ENCODE measurements at places on chromosomes 2 and 18.

GRCh38 chr2:172370821-172371455, 56.4 kb upstream of the ITGA6 start:
- DNase-seq = no peak

- DNase-seq = no peak
Measured at GRCh38 chr18:58341916-58342315, 287.0 kb downstream of the ALPK2 start.

GRCh38 chr2:33256162-33256755, 220.2 kb upstream of the RASGRP3 start:
- no peak for DNase-seq

DNA sequence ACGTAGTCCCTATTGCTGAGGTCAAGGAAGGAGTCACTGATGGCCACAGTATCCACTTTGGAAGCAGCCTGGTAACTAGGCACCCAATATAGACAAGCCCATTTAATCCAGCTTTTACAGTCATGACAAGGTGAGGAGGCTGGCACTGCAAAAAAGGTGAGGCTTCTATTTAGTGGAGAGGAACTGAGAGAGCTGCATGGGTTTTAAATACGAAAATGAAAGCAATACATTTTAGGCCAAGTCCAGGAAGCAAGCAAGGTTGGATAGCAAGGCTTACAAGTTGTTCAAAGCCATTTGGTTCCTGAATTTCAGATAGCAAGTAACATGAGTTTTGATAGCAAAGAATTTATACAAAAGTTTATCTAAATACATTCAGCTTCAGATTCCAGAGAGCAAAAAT, 80.4 kb downstream of the SGPP2 start:
- no peak for DNase-seq

DNA sequence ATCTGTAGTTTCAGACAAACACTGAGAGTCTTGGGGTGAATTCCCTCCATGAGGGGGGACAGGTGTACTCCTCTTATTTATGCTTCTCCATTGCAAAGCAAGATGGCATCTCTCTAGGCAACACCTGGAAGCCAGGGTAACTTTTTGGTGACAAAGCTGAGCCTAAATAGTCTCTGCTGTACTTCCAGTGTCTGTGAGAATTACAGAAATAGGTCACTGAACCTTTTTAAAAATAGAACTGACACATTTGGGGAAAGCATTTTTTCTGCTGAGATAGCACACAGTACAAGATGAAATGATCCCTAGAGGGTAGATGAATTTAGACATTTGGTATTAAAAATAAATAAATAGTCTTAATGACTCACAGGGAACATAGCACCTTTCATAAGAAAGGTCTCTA, 71.7 kb upstream of the SP3 start:
- DNase-seq = no peak

- DNase-seq = no peak
Measured at GRCh38 chr2:48265169-48266030, 264.6 kb upstream of the STON1 start.

DNA sequence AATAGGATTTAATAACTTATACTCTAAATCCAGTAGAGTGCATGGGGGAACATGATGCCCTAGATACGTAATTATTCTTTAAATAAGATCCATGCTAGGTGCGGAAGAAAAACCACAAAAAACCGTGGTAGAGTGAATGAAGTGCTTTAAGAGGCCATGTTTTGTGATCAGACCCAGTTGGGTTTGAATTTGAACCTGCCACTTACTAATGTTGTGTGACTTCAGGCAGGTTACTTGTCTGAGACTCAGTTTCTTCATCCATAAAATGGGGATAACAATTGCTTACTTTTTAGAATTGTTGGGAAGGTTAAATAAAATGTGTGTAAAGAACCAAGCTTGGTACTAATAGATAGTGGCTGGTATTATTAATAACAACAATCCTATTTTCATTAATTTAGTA, 17.2 kb downstream of the MIB1 start:
- DNase-seq = no peak

DNA sequence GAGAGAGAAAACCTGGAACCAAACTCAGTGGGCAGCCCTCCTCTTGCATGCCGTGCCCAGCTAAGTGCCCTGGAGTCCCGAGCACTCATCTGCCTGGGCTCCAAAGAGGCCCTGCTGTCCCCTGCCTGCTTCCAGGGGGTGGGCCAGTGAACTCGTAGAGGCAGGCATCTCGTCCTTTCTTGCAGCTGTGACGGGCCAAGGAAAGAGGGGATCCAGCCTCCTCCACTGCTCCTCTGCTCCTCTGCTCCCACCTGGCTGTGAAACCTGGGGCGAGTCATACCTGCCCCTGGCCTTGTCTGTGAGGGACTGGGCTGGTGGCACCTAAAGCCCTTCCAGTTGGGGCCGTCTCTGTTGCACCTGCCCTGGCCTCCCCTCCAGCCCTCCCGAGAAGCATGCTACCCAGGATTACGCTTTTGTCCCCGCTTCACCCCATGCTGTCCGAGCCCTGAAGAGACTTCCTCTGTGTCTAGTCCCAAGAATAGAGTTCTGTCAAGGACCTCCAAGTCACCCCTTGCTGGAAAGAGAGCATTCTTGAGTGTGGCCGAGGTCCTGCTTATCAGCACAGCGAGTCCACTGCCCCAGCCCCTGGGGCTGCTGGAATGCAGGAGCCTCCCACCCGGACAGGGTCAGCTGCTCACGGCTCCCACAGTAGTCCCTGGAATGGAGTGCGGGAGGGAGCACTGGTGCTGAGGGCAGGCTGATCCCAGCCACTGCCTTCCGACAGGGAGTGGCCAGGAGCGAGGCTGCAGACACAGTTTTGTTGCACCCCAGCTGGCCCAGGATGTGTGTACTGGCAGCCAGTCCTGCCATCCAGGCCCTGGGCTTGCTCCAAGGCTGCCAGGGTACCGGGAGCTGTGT, 14.3 kb downstream of the KCNK3 start:
- DNase-seq = no peak

DNA sequence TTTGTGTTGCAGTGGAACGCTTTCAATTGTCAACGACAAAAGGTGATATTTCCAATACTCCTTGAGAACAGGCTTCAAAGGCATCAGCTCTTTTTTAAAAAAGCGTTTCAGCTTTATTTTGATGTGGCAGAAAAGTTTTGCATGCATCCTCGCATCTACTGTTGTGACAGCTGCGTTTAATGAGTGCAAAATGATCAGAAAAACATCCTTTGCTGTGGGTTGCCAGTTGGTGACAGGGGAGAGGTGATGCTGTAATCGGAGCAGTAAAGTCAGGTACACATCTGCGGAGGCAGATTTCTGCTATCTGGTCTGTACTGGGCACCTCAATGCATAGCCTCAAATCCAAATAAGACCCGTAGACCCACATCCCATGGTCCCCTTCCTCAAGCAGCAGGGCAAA, 91.9 kb upstream of the POU3F3 start:
- DNase-seq = no peak

- DNase-seq = no peak
Measured at GRCh38 chr2:167424803-167425755, 536.8 kb downstream of the XIRP2 start.

DNA sequence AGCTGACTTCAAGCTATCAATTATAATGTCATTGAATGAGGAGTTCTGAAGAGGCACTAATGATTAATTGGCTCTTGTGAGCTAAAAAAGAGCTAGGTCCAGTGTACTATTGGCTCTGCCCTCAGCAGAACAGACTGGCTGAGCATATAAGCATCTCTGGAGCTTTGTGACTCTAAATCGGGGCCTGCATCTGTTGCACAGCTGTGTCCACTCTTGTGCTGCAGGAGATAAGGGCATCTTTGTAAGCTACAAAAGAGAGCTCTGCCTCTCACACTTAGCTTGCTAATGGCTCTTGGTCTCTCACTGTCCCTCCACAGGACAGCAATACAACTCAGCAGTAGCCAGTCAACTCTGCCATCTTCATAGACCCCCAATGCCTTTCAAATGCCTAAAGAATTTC, 61.5 kb upstream of the L3MBTL4 start:
- DNase-seq = no peak

GRCh38 chr18:26459884-26460283, 88.5 kb downstream of the KCTD1 start:
- no peak for DNase-seq

- no peak for DNase-seq
Measured at GRCh38 chr2:183292028-183292427, 167.8 kb downstream of the NUP35 start.

- no peak for DNase-seq
Measured at GRCh38 chr2:3177891-3178577, 199.6 kb downstream of the EIPR1 start.

- no peak for DNase-seq
Measured at GRCh38 chr2:170227507-170227947, 49.6 kb downstream of the MYO3B start.

DNA sequence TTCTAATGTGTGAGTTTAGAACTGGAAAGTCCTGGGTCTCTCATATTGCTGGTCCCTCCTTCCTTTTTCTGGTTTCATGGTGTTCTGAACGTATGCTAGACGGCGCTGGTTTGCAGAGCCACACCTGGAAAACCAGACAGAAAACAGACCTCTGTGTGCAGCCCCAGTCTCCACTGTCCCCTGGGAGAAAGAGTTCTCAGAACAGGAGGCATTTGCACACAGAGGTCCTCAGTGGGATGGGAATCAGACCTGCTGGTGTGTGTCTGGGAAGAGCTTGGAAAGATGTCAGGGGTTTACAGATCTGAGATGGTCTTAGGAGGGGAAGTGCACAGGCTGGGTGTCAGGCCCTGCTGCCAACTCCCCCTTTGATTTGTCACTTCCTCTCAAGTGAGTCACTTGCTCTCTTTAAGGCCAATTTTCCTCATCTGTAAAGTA, 14.9 kb upstream of the MBP start:
- no peak for DNase-seq

DNA sequence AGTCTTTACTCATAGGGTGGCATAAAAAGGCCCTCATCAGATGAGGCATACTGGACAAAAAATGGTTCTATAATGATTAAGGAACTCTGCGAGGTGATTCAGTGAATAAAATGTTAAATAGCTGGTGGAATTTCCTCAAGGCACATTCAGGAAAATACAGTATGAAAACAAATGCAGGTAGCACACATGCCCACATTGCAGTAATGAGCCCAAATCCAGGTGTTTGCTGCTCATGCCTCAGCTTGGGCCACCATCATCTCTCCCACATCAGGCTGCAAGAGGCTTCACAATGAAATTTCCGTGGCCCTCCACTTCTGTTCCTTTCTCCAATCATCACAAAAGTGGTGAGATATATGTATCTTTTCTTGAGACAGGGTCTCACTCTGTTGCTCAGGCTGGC, 298.3 kb downstream of the NBAS start:
- DNase-seq = no peak

DNA sequence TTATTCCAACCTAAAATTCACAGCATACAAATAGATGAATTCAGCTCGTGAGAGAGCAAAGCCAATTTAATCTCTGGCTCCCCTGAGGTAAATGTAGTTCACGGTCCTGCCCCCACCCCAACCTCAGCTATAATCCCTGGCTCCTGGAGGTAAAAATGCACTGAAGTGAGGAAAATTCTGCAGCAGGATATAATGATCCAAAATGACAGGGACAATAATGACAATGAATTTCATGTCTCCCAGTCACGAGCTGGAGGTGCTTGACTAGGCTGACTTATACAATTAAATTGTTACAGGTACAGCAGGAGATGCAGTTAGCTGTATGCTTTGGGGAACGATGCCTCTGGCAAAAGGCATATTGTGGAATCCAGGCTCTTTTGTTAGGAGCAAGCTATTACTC, 82.0 kb downstream of the GPD2 start:
- DNase-seq = no peak

DNA sequence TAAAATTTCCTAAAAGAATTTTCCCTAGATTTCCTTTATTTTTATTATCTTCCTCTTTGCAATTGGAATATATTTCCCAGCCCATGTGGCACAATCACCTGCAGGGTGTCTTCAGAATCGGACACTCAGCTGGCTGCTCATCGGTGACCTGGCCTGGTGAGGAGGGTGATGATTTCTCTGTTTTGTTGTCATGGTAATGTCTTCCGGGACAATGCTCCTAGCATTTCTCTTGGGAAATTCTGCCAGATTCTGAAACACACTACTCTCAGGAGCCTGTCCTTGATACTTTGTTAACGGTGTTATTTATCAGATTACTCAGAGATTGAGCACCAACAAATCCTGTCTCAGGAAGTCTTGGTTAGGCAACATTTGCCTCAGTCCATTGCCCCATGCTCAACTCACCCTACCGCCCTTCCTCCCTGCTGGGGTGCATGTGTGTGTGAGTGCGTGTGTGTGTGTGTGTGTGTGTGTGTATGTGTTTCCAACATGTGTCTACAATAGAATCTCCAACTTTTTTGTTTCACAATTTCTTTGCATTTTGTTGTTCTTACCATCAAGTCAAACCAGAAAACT, 70.3 kb downstream of the MYT1L start:
- no peak for DNase-seq

DNA sequence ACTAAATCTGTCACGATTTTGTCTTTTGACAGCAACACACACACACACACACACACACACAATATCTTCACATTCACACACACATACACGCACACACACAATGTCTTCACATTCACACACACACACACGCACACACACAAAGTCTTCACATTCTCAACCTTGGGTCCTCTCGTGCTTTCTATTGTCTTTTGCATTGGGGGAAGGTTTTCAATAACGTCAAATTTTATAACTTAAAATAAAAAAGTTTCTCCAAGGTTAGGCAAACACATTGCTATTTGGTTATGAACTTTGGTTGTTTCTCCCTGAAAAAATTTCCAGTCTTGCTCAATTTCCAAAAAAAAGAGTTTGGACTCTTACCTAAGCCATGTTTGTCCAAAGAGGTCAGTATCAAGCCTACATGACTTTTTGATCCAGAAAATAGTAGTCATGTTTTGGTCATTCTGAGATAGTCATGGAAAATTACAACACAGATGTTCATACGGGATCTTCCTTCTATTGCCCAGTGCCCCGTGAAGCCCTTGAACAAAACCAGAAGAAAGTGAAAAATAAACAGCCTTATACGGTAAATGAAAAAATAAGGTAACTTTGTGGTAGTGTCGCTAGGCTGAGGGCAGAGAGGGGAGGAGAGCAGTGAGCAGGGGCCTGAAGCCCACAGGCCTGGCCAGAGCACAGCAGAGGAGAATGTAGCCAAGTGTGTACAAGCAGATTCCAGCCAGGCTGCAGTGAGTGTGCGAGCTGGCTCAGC, 542.8 kb upstream of the ID2 start:
- no peak for DNase-seq

DNA sequence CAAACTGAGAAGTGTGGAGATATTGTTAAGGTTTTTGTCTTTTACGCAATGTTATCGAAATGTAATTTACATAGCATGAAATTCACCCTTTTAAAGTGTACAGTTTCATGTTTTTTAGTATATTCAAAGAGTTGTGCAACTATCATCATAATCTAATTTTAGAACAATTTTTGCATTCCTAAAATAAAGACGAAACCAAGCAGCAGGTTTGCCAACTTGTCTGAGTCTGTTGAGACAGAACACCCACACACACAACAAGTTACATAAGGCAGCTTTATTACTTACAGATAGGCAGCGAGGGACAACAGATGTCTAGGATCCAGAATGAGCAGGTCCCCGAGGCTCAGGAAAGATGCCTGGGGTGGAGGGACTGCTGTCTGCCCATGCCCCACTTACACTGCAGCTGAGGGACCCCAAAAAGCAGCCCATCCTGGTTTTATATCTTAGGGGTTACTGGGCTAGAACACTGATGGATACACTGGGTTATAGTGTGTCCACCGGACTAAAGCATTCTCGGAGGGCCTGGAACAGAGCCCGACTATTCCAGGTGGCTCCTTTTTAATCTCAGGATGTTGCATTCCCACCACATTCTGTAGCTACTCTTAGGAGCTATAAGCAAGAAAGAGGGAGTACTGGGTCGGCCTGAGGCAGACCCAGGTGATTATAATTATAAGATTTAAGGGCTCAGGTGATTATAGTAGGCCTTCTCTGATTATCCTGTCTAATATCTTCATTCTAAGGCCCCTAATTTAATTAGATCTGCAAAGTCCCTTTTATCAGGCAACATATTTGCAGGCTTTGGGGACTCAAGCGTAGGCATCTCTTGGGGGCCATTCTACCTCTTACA, 150.2 kb upstream of the DOK6 start:
- DNase-seq = peak; percentile 4

Data from AG04450 (cell line).